Endothelial cell (in vitro differentiated cells): ENCODE measurements at places on chromosomes 5 and 9.

DNA sequence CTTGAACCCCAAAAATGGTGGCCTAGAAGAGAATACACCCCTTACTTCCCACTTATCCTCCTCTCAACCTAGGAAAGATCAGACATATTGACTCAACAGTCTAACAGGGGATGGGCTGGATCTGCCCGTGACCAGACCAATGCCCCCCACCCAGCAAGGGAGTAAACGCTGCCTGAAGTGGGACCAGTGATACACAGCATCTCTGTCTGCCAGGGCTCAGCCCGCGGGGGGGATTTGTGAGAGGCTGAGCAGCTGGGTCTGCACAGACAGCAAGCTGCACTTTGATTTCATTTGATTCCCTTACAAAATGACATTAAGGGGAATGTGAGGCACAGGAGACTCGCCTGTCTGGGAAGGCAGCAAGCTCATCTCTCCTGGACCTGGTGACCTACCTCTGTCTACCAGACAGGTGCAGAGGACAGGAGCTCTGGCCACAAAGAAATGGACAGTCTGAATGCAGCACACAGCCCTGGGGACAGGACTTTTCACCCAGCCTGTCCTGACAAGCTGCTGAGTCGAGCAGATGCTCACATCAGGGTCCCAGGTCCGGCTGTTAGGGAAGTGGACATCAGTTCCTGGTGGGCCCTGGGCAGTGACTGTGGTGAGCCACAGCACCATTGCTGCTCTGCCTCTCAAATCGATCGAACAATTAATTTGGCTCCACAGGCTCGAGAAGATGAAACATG is 79.9 kb downstream of the RGS3 start:
- peak overlapping the region; percentile 73 for H3K4me3 ChIP-seq
- peaks cover 92% of the 10 kb centered on the region for H3K4me1 ChIP-seq
- DNase-seq: no peak
- peaks cover 79% of the 10 kb centered on the region for H3K36me3 ChIP-seq

GRCh38 chr5:65828022-65828896 is 98.1 kb upstream of the ERBIN start:
- no peak overlapping the region for H3K4me3 ChIP-seq
- no peak for DNase-seq
- no peak overlapping the region for H3K27ac ChIP-seq
- H3K36me3 ChIP-seq: peaks cover 11% of the 10 kb centered on the region

DNA sequence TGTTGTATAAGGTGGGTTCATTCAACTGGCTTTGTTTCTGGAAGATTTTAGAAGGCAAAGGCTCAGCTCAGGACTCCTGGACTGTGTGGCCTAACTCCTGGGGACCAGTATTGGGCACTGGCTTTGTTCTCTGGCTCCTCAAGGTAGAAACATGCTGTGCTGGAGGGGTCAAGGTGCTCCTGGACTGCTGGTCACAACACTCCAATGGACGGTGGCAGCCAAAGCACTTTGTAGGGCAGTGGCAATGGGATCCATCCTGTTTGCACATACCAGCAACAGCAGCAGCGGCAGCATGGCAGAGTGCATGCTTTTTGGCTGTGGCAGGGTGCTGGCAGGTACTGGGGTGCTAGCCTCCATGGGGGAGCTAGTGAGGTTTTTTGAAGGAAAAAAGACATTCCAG is 65.3 kb downstream of the SLCO6A1 start:
- no peak overlapping the region for H3K27ac ChIP-seq
- H3K36me3 ChIP-seq: no peaks in the 10 kb centered on the region
- H3K27me3 ChIP-seq: no peaks in the 10 kb centered on the region
- H3K4me3 ChIP-seq: no peak overlapping the region
- no peak for DNase-seq

- no peaks in the 10 kb centered on the region for H3K36me3 ChIP-seq
- peaks cover 25% of the 10 kb centered on the region for H3K4me1 ChIP-seq
- no peak overlapping the region for H3K4me3 ChIP-seq
- H3K27ac ChIP-seq: no peak overlapping the region
- no peak for DNase-seq
- H3K27me3 ChIP-seq: peaks cover 13% of the 10 kb centered on the region
Measured at GRCh38 chr9:136551401-136552116, 5.7 kb upstream of the NOTCH1 start.

DNA sequence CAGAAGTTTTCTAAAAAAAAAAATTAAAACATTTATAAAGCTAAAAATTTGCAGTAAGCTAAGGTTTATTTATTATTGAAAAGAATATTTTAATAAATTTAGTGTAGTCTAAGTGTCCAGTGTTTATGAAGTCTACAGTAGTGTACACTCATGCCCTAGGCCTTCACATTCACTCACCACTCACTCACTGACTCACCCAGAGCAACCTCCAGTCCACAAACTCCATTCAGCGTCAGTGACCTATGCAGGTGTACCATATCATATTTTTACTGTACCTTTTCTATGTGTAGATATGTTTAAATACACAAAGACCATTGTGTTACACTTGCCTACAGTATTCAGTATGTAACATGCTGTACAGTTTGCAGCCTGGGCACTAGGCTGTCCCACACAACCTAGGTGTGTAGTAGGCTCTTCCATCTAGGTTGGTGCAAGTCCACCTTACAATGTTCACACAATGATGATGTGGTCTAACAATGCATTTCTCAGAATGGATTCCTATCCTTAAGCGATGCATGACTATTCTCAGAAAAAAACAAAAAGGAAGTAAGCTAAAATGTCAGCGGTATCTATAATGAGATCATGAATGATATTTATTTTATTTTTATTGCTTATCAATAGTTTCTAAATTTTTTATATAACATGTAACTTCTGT is 336.7 kb downstream of the AGTPBP1 start:
- no peaks in the 10 kb centered on the region for H3K27me3 ChIP-seq
- no peak overlapping the region for H3K4me3 ChIP-seq
- H3K4me1 ChIP-seq: peaks cover 3% of the 10 kb centered on the region
- H3K36me3 ChIP-seq: no peaks in the 10 kb centered on the region
- no peak overlapping the region for H3K27ac ChIP-seq

DNA sequence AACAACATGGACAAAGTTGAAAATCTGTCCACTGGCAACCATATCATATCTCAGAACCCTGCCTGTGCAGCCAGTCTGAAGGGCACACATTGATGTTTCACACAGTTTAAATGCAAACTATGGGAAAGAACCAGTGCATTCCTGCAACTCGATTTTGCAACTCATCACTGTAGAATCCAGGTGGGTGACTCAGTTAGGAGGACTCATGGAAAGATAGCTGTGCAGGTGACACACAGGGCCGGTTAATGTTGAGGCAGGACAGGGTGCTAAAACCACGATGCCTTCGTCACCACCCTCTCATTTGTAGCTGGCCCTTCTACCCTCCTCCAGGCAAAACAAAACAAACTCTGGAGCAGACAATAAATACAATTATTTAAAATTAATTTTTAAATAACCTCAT is 62.8 kb downstream of the TLE1 start:
- H3K4me1 ChIP-seq: peaks cover 17% of the 10 kb centered on the region
- no peaks in the 10 kb centered on the region for H3K27me3 ChIP-seq
- peaks cover 9% of the 10 kb centered on the region for H3K36me3 ChIP-seq
- no peak overlapping the region for H3K27ac ChIP-seq
- H3K4me3 ChIP-seq: no peak overlapping the region

GRCh38 chr9:95736891-95737522 is 138.5 kb upstream of the ERCC6L2 start:
- peaks cover 1% of the 10 kb centered on the region for H3K27me3 ChIP-seq
- no peak overlapping the region for H3K4me3 ChIP-seq
- peak overlapping the region; percentile 42 for H3K27ac ChIP-seq

GRCh38 chr9:89281106-89281505 is 29.9 kb upstream of the CKS2 start:
- peaks cover 15% of the 10 kb centered on the region for H3K36me3 ChIP-seq
- no peak for DNase-seq
- peaks cover 2% of the 10 kb centered on the region for H3K27me3 ChIP-seq
- no peak overlapping the region for H3K27ac ChIP-seq
- H3K4me1 ChIP-seq: no peaks in the 10 kb centered on the region
